ENCODE measurements at places on chromosomes 13 and 19.

DNA sequence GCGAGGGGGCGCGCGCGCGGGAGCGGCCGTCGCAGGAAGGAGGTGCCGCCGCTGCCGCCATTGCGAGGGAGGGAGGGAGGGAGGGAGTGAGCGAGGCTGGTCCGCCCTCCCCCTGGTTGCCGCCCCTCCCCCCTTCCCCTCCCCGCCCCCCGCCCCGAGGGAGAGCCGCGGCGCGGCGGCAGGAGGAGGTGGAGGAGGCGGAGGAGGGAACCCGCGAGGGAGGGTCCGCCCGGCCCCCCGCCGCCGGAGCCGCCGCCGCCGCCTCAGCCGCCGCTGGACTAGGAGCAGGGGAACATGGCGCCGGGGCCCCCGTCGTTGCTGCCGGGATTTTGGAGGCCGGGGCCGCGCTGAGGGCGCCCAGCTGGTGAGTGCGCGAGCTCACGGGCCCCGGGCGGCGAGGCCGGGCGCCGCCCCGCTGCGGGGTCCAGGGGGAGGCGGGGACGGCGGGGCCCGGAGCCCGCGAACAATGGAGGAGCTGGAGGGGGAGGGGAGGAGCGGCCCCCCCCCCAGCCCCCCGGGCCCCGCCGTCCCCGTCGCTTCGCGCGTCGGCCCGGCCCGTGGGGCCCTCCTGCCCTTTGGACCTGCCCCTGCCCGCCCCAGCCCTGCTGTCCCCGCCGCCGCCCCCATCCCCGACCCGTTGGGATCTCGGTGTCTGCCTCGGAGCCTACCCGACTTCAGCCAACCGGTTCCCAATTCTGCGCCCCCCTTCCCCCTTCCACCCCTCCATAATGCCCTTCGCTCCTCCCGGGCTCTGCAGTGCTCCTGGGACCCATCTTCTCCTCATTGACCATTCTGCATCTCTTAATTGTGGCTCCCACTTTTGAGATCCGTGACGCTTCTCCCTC, at the start of gene ARHGAP35:
TSS of gene ARHGAP35 (plus strand) at position 152 of the 845 bp plus-strand sequence. CDS start 57,679 bp downstream, outside the sequence.
- DNase-seq = no peak

- DNase-seq = no peak
These were observed 30.1 kb downstream of the RCBTB2 start for GRCh38 chr13:48502601-48503319.

- DNase-seq = no peak
These were observed 658.7 kb downstream of the SLITRK1 start for GRCh38 chr13:83223546-83223945.

GRCh38 chr13:76293346-76293745, 592.9 kb downstream of the KCTD12 start:
- DNase-seq = no peak

GRCh38 chr19:13974073-13974472, 21.8 kb downstream of the DCAF15 start:
- DNase-seq = no peak

DNA sequence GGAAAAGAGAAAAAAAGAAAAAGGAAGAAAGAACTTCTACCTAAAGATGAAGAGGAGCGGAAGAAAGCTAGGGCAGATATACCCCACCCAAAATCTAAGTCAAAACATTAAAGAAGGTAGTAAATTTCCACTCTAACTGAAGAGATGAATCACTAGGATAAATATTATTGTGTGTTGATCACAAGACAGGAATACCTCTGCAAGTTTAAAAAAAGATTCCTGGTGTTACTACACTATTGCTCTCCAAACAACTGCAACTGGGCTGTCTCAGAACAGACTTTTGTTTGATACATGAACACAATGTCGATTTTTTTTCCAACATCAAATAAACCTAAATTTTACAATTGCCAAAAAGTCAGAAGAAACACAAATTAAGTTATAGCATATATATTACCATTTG, 6.8 kb downstream of the HSPH1 start:
- no peak for DNase-seq

DNA sequence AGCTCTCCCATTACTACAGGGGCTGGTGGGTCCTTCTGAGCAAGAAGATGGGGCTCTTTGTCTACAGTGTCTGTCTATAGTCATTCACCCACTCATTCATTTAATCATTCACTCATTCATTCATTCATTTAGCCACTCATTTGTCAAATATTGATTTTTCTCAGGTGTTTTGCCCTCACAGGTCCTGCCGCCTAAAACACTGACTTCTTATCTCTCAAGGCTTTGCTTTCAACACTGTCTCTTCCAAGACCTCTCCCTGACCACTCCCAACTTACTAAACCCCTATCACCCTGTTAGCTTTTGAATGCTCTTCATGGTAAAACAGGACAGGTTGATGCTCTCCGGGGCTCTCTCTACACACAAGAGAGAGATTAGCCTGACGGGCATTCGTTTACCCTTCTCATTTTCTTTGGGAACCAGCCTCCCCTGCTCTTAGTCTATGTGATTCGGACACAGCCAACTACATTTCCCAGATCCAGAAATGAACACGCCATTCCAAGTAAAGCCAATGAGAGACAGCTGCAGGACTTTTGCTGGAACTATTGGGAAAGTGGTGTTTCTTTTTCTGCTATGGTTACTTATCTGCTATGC, 22.7 kb downstream of the FAM187B start:
- DNase-seq = no peak

- no peak for DNase-seq
These were observed 213.4 kb downstream of the ABCC4 start for GRCh38 chr13:95087746-95088305.

DNA sequence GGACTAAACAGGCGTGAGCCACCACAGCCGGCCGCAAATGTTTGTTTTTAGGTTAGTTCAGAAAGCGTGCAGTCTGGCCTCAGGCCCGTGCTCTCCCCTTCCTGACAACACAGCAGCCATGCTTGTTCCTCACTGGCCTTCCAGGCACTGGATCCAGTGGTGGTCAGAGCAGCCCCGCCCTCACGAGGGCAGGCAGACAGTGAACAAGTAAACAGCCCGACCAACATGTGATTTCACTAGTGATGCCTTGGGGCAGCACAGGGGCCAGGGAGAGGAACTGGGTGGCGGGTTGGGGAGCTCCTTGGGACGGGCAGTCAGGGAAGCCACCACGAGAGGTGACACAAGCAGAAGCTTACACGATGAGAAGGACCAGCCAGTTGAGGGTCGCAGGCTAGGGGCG, 40.8 kb downstream of the CAPN12 start:
- DNase-seq = no peak

DNA sequence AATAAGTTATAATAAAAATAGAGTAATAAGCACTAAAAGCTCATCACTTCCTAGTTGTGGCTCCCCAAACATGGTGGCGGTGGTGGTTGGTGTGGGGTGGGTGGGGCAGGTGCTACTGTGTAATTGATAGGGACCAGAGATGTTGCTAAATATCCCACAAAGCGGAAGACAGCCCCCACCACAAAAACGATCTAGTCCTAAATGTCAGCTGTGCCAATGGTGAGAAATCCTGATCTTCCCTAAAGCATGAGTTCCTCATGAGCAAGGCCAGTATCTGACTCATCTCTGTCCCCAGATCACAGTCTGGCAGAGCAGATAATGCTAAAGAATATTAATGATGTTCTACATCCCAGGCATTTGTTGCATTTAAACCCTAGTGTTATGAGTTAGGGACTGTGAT, 1.9 kb upstream of the EDDM13 start:
- DNase-seq = no peak

- DNase-seq = no peak
These were observed 271.5 kb downstream of the PCDH9 start for GRCh38 chr13:66958611-66959010.

DNA sequence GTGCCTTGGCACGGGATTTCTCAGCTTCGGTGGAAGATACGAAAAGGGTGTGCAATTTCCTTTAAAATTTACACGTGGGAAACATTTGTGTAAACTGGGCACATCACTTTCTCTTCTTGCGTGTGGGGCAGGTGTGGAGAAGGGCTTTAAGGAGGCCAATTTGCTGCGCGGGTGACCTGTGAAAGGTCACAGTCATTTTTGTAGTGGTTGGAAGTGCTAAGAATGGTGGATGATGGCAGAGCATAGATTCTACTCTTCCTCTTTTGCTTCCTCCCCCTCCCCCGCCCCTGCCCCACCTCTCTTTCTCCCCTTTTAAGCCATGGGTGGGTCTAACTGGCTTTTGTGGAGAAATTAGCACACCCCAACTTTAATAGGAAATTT, 7.2 kb downstream of the SLITRK5 start:
- DNase-seq = no peak

DNA sequence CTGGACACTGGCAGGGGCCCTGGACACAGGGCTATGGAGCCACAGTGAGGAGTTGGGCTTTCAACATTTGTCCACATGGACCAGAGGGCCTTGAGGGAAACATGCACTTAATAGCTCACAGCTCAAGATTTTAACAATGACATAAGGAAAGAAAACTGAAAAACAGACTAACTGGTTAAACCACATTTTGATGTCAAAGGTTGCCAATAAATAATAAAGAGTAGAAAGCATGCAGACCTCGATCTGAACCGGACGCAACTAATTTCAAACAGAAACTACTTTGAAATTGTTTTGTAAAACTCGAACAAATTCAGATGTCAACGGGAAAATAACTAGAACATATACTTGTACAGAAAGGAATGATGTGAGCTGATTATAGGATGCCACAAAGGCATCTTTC, 15.5 kb upstream of the ZNF888 start:
- DNase-seq = no peak

DNA sequence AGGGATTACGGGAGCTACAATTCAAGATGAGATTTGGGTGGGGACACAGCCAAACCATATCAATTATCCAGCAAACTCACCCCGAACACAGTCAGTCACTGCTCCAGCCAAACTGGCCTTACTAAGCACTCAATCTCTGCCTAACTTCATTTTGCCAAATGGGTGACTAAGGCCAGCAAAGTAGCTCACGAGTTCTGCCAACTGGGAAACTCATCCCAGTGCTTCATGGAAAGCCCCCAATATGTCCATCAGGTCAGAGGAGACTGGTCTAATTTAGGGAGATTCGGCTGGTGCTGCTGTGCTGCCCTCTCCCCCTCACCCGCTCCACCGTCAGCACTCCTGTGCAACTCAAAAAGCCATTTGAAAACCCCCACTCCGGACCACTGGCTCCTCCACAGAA, 324.0 kb downstream of the FOXO1 start:
- DNase-seq = no peak

DNA sequence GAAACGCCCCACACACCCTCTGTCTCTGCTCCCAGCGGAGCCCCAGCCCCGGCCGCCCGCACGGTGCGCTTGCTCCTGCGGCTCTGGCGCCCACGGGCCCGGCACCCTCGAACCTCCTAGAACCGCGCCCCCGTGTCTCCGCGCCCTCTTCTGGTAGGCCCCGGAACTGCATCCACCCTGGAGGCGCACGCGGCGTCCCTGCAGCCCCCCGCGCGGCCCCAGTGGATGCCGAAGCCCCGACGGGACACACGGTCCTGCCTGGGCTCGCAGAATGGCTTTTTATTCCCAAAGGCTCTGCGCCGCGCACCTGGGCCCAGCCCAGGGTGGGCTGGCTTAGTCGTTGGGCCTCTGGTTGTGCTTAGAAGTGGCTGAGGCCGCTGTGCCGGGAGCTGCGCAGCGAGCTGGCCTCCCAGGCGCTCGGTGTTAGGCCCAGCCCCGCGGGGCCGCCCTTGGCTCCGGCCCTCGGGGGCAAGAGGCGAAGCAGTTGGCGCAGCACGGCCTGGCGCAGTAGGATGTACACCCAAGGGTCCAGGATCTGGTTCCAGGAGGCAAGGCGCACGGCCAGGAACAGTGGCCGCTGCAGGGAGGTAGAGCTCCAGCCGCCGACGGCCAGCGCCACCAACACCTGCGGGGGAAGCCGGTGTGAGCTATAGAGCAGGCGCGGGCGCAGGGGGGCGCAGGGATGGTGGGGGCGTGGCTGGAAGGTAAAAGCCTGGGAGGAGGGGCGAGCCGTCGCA, 2.8 kb downstream of the PTGER1 start:
- DNase-seq = peak; percentile 68

DNA sequence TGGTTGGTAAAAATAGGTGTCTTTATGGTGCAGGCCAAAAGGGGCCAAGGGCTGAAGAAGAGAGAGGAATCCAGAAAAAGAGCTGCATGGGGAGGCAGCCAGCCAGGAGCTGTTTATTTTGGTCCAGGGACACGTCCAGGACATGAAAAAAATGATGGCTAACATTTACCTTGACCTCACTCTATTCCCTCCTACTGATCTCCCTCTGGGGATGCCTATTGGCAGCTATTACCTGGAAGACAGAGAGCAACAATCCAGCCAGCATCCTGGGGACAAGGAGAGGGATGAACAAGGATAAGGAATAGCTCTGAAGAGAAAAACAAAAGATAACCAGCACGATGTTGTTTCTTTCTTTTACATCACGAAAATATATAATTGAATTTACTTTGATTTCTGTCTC, 1599.6 kb downstream of the SLITRK5 start:
- DNase-seq = no peak

GRCh38 chr13:45662162-45662561, 40.0 kb upstream of the CBY2 start:
- DNase-seq = no peak

GRCh38 chr19:45195764-45196163, 17.2 kb downstream of the BLOC1S3 start:
- DNase-seq = peak; percentile 14

- no peak for DNase-seq
These were observed 30.2 kb upstream of the SACS start for GRCh38 chr13:23463661-23464060.

GRCh38 chr19:5809053-5809452, 4.2 kb downstream of the NRTN start:
- no peak for DNase-seq

DNA sequence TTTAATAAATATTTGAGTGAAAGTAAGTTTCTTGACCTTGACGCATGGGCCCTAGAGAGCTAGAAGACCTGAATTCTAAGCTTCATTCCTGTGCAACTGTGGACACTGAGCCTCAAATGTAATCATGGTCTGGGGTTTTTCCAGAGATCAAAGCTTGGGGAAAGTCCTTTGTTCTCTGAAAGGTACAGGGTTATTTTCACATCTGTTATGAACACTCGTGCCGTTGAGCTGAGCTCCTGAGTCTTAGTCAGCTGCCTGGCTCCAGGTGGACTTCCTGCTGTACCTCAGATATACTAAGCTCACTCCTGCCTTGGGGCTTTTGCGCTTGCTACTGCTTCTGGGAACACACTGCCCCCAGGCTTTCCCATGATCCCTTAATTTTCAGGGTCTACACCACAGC, 7.5 kb upstream of the ZBTB32 start:
- DNase-seq = no peak

GRCh38 chr13:108734676-108735075, 105.3 kb downstream of the MYO16 start:
- DNase-seq = no peak

- DNase-seq = no peak
These were observed 540.5 kb downstream of the PCDH9 start for GRCh38 chr13:66689628-66690027.

DNA sequence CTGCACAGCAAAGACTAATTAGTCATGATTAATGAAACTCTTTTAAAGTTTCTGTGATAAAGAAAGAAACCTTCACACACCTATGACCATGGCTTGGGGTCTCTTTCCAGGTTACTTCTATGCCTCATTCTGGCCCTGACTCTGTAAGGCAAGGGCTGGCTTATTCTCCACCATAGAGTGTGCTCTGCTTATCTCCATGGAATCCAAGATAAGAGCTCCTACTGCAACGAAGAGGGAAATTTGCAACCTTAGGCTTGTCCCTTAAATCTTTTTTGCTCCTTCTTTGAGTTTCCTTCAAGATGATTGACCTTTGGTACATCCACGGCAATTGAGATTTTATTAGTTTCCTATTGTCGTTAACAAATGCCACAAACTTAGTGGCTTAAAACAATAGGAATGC, 239.9 kb downstream of the SPRY2 start:
- DNase-seq = no peak
